ENCODE measurements at places on chromosomes 2 and 18.
A peak's percentile ranks its signal among the peaks of the same experiment; 100 is the strongest.

GRCh38 chr2:121147766-121148165 lies 137.2 kb downstream of the TFCP2L1 start:
- no peak for DNase-seq

DNA sequence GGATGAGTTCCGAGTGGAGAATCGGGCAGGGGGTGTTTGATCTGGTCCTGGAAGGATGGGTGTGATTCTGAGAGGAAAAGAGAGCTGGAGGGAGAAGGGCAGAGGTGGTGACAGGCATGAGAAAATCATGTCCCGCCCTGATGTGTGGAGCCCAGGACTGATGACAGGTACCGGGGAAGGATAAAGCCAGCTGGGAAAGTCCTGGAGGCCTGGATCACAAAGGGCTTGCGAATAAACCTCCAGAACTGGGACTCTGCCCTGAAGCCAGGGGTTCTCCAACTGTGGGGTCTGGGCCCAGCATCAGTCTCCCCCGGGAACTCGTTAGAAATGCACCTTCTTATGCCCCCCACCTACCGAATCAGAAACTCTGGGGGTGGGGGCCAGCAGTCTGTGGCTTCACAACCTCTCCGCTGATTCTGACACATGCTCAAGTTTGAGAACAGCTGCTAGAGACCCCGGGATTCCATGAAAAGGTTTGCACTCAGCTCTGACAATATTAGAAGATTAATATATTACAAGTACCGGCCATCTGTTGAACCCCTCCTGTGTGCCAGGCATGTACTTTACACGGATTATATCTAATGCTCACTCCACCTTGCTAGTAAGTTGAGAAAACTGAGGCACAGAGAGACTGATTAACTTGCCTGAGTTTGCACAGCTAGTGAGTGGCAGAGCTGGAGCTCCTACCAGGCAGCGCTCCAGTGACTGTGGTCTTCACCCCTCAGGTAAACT lies 8.0 kb downstream of the TNFRSF11A start:
- no peak for DNase-seq

DNA sequence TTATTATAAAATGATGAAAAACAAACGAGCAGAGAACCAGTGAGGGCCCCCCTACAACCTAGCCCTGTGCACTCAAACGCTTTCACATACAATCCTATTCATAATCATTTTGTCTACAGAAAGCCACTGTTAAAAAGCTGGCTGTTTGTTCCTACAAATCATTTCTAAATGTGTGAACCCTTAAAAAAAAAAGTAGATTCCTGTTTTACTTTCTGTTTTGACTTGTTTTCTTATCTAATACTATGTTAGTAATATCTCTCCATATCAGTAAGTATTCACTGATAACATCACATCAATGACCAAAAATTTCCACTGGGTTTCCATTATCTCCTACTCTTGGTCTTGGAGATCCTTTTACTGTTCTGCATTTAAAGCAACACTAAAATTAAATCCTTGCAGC lies 128.8 kb upstream of the TTC39C start:
- DNase-seq, result no peak

DNA sequence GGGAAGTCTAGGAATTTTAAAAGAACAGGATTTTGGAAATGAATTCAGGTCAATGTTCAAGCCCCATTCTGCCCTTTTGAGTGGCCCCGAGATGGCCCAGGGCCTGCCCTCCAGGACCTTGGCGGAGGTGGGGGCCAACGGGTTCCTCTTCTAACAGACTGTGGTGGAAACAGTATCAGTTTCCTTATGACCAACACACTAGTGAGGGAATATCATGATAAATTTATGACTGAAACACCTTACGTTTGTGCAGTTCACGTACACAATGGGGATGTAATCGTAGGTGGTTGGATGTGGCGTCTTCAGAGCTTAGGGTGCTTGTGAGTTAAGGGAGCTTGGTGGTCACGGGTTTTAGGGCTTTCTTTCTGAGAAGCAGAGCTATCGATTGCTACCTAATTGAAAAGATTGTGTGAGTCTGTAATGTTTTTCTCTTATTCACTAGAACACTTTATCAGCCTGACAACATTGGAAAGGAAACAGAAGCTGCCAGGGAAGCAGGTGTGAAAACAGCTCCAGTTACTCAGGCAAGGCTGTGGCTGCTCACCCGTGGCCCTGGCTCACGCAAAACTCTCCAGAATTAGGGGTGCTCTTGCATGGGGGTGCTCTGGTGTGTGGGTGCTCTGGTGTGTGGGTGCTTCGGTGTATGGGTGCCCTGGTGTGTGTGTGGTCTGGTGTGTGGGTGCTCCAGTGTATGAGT lies 165.3 kb downstream of the SNTG2 start:
- DNase-seq, result no peak

- peak; percentile 32 for DNase-seq
These were observed 44.2 kb upstream of the HS6ST1 start for GRCh38 chr2:128362889-128363228.

DNA sequence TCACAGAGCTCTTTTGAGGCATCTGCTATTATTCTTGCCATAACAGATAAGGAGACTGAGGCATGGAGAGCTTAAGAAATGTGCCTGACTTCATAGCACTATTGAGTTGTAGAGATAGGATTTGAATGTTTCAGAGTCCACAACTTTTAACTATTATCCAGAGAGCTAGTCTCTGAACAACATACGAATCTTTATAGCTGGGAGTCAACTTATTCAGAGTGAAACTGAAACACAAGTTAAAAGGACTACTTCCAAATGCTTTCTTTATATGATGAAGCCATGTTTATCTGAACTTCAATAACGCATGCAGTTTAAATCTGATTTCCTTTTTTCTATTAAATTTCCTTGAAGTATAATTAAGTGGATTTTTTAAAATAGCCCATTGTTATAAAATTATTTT lies 268.8 kb downstream of the IKZF2 start:
- DNase-seq, result no peak

- DNase-seq, result no peak
These were observed 266.1 kb downstream of the ZNF385B start for GRCh38 chr2:179595284-179595683.

DNA sequence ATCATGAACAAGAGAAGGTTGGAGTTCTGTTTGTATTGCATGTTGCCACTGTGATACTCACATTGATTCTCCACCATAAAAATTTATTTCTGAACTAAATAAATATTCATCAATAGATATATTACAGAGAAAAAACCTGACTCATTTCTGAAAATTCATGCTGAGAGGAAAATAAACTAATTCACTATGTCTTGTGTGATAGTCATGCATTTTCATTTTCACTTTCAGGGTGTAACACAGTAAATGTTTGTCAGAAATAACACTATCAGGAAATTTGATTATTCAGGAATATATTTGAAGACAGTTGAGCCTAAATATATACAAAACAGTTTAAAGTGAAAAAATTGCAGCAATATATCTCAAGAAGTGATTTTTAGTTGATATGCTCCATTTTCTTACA lies 335.2 kb downstream of the KCNJ3 start:
- no peak for DNase-seq

DNA sequence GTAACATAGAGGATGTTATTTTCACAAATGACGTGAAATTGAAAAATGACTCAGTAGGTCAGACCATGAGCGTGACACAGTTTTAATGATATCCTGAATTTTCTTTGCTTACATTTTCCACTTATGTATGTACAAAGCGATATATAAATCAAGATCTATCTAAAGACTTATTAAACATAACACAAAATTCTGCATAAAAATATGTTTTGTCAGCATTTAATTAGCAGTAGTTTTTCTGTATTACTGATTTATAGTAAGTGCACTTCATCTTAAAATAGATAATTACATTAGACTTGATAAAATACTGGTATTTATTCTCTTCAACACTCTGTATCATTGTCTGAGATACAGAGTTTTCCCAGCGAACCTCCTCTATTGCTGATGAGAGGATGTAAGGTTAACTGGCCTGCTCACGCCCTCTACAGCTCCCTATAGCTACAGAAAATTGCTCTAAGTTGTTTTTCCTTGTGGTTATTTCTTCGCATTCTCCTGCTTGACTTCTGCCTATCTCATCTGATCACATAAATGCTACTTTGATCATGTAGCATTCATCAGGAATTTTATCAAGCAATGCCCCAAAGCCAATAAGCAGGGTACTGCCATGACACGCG lies 548.8 kb upstream of the REG3G start:
- no peak for DNase-seq
